ENCODE measurements at places on chromosomes 12 and 14.

DNA sequence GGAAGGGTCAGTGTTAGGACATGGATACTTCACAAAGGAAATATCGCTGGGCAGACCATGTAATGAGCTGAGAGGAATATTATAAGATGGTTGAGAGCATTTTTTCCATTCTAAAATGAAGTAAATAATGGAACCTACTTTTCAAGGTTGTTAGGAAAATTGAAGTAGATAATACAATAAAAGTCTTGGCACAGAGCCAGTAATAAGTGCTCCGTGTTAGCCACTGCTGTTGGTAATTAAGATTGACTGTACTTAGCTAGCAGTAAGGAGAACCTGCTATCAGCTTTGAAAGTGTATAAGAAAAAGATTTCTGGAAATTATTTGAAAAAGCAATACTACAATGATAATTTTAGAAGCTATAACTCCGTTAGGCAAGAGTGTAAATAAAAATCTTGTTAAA lies 77.6 kb downstream of the SCAF11 start:
- DNase-seq, result no peak

DNA sequence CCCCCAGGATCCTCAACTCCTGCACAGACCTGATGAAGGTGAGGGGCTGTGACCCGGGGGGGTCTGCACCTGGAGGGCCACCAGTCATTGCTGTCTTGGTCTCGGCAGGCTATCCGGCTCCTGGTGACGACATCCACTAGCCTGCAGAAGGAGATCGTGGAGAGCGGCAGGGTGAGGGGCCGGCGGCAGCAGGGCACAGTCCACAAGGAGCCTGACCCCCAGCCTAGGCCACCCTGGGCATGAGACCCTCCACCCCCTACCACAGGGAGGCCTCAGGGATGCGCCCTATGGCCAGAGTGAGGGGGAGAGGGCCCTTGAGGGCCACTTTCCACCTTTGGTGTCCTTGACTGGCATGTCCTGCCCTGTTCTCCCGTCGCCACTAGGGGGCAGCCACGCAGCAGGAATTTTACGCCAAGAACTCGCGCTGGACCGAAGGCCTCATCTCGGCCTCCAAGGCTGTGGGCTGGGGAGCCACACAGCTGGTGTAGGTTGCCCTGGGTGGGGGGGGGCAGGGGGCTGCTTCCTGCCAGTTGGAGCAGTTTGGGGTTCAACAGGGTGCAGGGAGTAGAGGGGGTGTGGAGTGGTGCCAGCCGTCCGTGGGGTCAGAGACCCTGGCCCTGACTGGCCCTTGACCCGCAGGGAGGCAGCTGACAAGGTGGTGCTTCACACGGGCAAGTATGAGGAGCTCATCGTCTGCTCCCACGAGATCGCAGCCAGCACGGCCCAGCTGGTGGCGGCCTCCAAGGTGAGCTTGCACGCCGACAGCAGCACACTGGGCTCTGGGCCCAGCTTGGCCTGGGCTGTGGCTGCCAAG lies 25.0 kb downstream of the HIP1R start:
- peak; percentile 91 for DNase-seq

DNA sequence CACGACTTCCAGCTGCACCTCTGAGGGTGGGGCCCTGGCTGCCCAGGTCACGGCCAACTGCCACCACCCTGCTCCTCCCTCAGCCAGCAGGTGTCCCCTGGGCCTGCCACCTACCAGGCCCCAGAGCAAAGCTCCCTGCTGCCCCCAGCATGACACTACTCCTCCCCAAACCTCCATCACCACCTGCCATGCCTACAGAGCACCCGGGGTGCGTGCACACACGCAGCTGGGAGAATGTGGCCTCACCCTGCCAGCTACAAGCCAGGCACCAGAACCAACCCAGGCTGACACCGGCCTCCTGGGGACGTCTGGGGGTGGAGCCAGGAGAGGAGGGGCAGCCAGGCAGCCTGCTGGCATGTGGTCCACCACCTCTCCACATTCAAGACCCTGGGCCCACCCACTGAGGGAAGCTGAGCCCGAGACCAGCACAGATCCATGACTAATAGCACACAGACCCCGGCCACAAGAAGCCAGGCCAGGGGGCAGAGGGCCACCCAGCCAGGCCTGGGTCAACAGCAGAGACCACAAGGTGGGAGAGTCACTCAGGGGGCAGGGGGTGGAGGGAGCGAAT lies 3.4 kb downstream of the JAG2 start:
- no peak for DNase-seq

DNA sequence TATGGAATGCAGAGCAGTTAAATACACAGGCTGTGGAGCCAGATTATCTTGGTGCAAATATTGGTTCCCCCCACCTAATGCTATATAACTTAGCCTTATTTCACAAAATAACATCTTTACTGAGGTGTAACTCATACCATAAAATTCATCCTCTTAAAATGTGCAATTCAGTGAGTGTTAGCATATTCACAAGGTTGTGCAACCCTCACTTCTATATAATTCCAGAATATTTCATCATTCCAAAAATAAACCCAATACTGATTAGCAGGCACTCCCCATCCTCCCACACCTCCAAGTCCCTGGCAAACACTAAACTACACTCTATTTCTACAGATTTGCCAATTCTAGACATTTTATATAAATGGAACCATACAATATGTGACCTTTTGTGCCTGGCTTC lies 116.3 kb upstream of the CNTN1 start:
- no peak for DNase-seq

DNA sequence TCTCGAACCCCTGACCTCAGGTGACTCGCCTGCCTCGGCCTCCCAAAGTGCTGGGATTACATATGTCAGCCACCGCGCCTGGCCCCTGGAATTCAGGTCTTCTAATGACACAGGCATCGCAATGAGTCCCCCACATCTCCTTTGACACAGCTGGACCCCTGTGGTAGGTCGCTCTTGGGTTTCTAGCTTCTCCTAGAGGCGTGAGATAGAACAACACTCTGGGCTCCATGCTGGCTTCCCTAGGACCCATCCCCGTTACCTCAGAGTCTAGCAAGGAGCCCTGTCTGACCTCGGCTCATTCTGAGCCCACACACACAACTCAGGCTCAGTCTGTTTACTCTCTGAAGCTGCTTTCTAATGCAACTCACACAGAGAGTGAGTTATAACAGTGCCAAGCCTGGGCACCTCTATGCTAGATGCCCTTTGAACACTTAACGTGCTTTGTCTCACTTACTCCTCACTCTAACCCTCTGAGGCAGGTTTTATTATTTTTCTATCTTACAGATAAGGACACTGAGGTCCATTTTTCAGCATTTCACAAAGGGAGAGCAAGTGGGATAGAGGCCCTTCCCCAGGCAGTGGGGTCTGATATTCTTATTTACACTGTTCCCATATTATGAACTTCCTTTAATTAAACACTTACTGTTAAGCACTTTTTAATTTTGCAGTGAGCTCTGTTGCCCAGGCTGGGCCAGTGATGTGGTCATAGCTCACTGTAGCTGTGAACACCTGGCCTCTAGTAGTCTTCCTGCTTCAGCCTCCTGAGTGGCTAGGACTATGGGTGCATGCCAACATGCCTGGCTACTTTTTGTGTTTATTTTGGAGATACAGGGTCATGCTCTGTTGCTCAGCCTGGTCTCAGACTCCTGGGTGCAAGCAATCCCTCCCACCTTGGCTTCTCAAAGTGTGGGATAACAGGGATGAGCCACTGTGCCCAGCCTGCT lies 40.6 kb upstream of the RBM19 start:
- DNase-seq, result no peak

GRCh38 chr12:69579029-69579428 lies 6.2 kb upstream of the CCT2 start:
- no peak for DNase-seq

GRCh38 chr14:104717646-104718045 lies 6.4 kb upstream of the ADSS1 start:
- no peak for DNase-seq

DNA sequence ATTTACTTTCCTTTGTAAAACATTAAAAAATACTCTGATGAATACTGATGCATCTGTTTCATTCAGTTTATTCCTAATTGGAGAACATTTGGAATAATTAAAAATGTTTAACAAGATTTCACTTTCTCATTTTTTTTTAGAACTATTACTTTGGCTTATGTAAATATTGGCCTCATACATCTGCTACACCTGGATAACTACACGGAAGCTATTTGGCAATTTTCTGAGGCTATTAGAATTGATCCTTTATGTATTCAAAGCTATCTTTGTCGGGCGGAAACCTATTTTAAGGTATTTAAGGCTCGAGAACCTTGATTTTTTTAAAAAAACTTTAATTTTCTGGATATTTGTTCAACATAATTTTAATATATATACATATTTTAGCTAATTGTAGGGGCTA lies 196.7 kb downstream of the TTC6 start:
- no peak for DNase-seq

GRCh38 chr12:28222081-28222700 lies 31.9 kb downstream of the CCDC91 start:
- DNase-seq, result no peak

GRCh38 chr12:29131539-29131938 lies 17.5 kb upstream of the FAR2 start:
- DNase-seq, result no peak

- no peak for DNase-seq
Measured at GRCh38 chr12:116760622-116761020, 22.5 kb downstream of the RNFT2 start.

- peak; percentile 45 for DNase-seq
Measured at GRCh38 chr12:7638760-7639555, 26.8 kb downstream of the APOBEC1 start.

- DNase-seq, result no peak
Measured at GRCh38 chr12:93748672-93749383, 71.7 kb downstream of the CRADD start.

DNA sequence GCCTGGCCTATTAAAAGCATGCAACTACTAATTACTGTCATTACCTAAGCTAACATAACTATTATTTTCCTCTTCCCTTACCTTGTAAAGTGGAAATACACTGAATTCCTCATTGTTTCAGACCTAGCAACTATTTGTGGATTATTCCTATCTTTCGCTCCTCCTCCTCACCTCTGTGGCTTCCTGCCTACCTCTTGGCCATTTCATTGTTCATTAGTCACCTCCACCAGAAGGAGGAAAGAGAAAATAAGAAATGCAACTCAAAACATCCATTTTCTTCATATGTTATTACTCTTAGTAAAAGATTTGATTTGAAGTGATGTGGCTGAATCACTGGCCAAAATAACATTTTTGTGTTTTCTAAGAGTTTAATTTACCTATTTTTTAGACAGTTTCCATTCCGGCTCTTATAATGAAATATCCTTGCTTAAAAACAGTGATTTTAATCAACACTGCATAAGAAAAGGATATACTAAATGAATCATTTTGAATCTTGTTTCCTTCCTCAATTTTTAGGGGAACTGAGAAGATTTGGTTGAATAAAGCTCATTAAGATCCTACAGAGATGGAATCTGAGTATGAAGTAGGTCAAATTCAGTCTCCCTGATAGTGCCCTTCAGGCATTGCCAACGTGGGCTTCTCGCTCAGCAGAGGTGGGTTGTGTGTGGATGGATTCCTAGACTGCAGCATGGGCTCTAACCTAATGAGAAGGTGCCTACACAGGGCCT lies 27.6 kb upstream of the ARHGAP5 start:
- DNase-seq, result no peak

- no peak for DNase-seq
Measured at GRCh38 chr12:28611449-28611848, 421.2 kb downstream of the CCDC91 start.

DNA sequence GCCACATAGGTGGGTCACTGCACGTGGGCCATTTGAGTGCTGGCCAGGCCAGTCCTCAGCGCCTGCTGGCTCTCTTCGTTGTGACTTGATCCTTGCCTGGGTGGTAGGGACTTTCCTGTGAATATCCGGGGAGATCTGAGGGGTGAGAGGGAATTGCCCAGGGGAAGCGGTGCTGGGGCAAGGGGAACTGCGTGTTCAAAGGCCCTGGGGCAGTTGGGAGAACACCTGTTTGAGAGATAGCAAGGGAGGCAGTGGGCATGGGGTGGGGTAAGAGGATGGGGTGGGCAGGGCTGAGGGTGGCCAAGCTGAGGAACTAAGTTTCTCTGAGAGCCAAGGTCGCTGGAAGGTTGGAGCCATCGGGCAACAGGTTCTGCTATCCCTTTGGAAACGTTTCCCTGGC lies 25.0 kb downstream of the SETD1B start:
- DNase-seq, result no peak
